ENCODE measurements at places on chromosomes 4 and X.
A peak's percentile ranks its signal among the peaks of the same experiment; 100 is the strongest.

GRCh38 chr4:70614184-70614555, 14.4 kb upstream of the ENAM start:
- DNase-seq, result no peak

- DNase-seq, result no peak
Measured at GRCh38 chrX:112008724-112009123, 73.9 kb downstream of the TRPC5 start.

GRCh38 chrX:41796577-41796976, 72.6 kb downstream of the GPR82 start:
- DNase-seq, result peak; percentile 17

DNA sequence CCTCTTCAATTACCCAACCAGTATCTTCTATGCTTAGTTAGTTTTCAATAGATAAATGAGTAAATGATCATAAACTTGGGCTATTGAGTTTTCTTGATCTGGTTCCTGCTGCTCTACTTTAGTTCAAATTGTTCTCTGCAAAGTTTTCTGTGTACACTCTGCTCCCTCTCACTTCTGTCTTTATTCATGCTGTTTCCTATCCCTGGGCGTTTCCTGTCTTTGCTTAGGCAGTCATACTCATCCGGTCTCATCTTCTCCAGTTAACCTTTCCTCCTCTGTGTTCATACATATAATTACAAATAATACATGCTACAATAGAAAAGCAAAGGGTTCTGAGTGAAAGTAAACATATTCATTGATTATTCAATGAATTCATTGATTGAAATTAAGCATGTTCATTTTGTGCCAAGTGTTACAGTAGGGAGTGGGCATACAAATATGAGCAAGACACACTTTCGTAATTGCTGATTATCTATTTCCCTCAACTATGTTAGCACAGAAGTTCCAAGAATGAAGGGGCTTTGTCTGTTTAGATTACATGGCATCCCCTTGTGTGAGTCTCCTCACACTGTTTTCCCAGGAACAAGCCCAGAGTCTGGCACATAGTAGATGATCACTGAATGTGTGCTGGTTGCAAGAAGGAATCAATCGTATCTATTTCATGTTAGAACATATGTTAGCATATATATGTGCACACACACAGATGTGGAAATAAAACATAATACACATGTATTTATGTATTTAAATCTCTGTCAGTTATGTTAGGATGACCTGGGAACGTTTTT, 1.1 kb downstream of the RAB39B start:
- DNase-seq, result peak; percentile 28

- DNase-seq, result peak; percentile 90
Measured at GRCh38 chr4:15001869-15002658, at the start of gene CPEB2. Gene CPEB2 (plus strand): TSS chr4:15002481. CDS start chr4:15002674, 193 bp downstream.

- DNase-seq, result no peak
Measured at GRCh38 chr4:144648042-144648441, 2.1 kb downstream of the HHIP start.

DNA sequence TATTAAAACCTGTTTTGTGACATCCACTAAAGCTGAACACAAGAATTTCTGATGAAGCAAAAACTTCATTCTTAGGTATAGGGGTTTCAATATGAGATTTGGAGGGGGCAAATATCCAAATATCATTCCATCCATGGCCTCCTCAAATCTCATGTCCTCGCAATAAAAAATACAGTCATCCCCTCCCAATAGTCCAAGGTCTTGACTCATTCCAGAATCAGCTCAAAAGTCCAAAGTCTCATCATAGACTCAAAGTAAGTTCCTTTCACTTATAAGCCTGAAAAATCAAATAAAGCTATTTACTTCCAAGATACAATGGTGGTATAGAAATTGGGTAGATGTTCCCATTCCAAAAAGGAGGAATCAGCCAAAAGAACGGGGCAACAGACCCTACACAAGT, 213.4 kb downstream of the SCFD2 start:
- no peak for DNase-seq

- DNase-seq, result no peak
Measured at GRCh38 chr4:33068539-33068938, 2348.4 kb downstream of the PCDH7 start.

DNA sequence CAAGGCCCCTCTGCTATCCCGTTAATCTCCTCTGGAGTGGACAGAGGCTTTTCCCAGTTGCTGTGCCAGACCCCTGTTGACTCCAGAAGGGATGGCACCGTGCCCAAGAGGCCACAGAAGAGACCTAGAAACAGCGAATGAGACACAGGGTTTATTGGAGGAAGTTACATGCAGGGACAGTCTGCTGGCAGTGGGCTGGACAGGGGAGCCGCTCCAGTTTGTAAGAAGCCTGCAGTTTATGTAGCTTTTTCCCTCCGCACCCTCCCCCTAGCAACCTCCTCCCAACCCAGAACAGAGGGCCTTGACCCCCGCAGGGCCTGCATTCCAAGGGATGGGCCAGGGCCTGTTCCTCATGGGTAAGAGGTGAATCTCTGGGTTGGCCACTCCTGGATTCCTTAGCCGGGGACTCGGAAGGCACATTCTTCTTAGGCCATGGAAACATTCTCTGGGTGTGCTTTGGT, 216.8 kb upstream of the PSAPL1 start:
- no peak for DNase-seq

GRCh38 chr4:140046016-140046415, 108.0 kb downstream of the MAML3 start:
- no peak for DNase-seq

Data from activated CD4-positive, alpha-beta T cell treated with anti-CD3 and anti-CD28 coated beads, Interleukin-2, Interleukin-4, amounts not matched to agents 100 ng/mL and 50 ng/mL, durations not matched to agents 16 hours and 8 hours (primary cell).